Activated T-helper 1 cell treated with anti-CD3 and anti-CD28 coated beads, Interleukin-2, amount 50 U/mL, for 16 hours (primary cell): ENCODE measurements at places on chromosomes 12 and 14.

DNA sequence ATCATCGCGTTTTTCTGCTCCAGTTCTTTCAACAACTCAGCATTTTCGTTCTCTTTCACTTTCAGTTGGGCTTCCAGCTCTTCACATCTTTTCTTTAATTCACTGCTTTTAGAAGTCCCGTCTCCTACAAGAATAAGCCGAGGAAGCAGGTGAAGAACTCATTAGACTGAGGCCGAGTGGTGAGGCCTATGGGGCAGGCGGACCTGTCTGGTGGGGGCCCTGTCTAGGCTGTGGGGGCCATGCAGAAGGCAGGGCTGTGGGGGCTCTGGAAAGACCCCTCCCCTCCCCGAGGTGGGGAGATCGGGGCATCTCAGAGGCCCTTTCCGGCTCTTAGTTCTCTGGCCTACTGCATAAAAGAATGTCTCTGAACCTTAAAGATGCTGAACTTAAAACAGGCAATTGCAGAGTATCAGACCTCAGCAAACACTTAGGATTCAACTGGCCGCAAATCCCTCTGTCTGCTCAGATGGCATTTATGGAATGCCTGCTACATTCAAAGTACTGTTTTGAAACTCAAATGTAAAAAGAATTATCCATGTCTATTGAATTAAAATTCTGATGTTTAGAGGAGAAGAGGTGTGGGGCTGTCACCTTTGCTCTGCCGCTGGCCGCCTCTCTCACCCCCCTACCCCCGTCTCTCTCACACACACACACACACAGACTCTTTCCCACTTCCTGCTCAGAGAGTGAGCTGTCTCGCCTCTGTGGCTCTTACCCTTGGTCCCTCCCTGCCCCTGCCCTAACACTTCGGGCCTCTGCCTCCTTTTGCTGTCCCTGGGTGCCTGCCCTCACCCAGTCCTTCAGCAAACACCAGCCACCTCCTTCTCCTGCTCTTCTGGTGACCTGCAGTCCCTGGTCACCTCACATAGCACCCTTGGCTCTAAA, 34.7 kb downstream of the CCDC92 start:
- no peak for DNase-seq

DNA sequence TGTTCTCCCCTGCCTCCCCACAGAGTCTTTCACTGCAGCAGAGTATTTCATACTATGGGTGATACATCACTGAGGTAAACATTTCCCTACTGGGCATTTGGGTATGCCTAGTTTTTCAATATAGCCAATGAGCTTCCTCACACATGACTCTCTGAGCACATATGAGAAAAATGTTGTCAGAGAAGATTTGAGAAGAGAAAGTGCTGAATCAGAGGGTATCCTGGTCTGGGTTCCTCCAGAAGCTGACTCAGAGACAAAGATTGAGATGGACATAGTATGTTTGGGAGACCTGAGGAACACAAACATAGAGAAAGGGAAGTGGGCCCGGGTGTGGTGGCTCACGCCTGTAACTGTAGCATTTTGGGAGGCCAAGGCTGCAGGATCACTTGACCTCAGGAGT, 12.6 kb downstream of the SLC8B1 start:
- DNase-seq, result no peak

DNA sequence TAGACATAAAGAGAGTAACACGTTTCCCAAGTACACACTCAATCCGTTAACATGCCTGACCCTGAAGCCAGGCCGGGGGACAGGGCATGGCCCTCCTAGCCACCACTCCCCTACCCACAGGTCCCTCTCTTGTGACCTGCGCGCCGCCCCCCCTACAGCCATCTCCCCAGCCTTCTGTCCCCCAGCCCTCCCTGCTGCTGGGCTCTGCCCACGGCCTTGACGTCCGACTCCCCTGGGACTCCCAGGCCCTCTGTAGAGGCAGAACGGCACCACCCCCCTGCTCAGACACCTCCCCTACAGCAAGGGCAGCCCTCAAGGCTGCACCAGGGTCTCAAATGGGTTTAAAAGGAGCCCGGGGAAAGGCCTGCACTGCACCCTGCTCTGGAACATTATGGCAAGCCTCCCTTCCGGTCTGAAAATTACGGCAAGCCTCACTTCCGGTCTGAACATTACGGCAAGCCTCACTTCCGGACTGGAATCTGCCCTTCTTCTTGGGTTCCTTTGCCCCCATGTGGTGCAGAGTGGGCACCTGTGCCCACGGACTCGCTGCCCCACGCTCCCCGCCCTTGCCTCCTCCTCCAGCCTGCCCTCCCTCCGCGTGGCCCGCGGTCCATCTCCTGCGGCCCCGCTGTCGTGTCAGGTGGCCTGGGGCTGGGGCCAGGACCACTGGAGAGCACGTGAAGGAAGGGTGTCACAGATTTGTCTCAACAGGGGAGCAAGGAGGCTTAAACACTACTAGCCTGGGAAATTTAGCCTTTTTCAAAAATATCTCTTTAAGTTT, 77.6 kb downstream of the MOK start:
- no peak for DNase-seq

GRCh38 chr12:127360580-127360979, 906.4 kb upstream of the TMEM132C start:
- DNase-seq, result no peak

- no peak for DNase-seq
Measured at GRCh38 chr12:47850153-47851084, 30.7 kb upstream of the HDAC7 start.

- DNase-seq, result no peak
Measured at GRCh38 chr12:116074686-116075085, 202.8 kb downstream of the MED13L start.

GRCh38 chr12:92294676-92295440, 149.2 kb upstream of the BTG1 start:
- no peak for DNase-seq

DNA sequence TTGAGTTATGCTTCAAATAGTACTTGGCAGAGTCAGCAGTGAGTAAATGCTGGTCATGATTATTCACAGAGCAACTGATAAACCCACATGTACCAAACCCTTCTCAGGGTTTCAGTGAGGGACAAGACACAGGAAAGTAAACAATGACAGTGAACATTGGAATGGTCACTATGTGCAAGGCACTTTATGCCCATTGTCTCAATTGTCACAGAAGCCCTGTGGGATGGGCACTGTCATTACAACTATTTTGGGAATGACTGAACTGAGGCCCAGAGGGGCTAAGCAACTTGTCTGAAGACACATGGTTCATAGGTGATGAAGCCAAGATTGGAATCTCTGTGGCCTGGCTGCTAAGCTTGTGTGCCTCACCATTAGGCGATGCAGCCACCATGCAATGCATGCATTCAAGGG, 238.5 kb downstream of the RBM19 start:
- DNase-seq, result no peak

GRCh38 chr12:123971770-123972456, 718 bp downstream of the CCDC92 start:
- DNase-seq, result no peak

DNA sequence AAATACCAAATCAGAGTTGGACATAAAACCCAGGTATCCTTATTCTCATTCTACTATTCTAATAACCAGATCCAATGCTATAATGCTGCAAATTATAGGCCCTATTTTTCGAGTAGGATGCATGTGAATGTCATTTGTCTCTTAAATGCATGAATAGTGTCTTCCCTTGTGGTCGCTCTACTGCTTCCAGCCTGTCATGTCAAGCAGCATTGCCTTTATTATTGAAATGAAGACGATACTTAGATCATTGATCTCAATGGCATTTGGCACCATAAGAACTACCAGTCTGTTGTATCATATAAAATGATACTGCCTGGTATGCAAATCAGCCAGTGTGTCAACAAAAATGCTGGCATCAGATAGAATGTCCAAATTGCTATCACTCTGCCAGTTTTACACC, 649.1 kb downstream of the DIO2 start:
- no peak for DNase-seq

- DNase-seq, result no peak
Measured at GRCh38 chr12:164207-164606, 49.8 kb downstream of the SLC6A12 start.

- DNase-seq, result no peak
Measured at GRCh38 chr14:90837355-90837754, 21.1 kb upstream of the TTC7B start.

DNA sequence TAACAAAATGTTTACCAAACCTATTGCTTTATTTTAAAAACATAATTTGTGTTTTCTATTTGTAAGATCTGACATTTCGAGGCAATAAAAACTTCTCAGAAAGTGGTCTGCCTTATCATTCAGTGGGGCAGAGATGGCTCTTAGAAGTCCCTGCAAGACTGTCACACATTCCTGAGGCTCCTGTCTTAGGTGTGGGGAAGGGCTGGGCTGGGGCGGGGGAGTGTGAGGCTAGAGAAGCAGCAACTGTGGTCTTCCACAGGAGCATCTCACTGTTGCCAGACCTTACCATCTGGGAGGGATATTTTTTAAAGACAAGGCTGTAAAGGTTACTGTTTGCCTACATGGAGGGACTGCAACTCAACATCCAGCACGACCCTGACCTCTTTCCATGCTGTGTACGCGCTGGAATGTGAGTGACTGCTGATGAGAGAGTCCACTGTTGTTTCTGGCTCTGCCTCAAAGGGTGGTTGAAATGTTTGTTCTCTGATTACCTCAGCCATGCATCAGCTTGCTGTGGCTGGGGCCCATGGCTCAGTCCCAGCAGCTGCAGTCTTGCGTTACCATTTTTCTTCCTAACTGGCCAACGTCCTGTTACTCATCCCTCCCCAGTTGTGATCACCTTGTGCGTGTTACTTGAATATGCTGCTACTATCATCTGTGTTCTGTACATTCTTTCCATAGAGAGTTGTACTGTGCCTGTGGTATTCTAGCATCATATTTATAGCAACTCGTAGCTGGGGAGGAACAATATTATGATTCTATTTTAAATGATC, 12.4 kb downstream of the ERG28 start:
- DNase-seq, result no peak

DNA sequence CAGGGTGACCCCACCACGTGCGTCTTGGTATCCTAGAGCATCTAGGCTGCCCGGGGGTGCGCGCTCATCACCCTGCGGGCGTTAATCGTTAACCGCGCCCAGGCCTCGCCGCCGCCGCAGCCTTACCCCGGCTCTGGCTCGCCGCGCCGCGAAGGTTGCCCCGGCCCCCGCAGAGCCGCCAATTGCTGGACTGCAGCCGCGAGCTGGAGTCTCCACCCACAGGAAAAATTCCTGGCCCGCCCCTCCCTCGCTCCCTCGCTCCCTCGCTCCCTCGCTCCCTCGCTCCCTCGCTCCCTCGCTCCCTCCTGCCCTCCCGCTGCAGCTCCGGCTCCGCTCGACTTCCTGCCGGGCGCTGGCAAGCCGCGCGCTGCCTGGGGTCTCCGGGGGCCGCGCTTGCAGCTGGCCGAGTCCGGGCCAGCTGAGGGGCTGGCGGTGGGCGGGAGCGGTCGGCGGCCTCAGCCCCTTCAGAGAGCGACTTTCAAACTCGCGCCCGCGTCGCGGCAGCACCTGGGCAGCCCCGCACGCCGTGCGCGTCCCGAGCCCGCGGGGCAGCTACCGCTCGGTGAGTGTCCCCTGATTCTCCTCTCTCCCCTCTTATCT, at the start of gene PLEKHG3:
Gene PLEKHG3, plus strand, starts transcription at position 282 of the 600 bp plus-strand sequence. CDS start 23,208 bp downstream, outside the sequence.
- DNase-seq, result no peak

DNA sequence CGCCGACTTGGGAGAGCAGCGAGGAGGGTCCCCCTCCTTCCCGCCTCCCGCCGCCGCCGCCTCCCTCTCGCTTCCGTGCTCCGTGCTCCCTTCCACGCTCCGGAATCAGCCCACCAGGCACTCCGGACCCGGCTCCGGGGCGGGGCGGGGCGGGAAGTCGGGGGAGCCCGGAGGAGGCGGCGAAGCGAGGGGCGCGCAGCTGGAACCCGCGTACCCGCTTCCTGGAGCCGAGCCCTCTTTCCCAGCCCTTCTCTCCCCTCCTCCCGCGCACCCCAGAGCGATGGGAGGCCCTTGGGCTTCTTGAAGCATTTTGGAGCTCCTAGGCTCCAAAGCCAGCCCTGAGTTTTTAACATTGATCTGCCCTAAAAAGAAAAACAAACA, at the start of gene SYNDIG1L:
Gene SYNDIG1L, minus strand, starts transcription at position 9 of the 381 bp plus-strand sequence. CDS start 16,466 bp downstream, outside the sequence.
- DNase-seq, result no peak

DNA sequence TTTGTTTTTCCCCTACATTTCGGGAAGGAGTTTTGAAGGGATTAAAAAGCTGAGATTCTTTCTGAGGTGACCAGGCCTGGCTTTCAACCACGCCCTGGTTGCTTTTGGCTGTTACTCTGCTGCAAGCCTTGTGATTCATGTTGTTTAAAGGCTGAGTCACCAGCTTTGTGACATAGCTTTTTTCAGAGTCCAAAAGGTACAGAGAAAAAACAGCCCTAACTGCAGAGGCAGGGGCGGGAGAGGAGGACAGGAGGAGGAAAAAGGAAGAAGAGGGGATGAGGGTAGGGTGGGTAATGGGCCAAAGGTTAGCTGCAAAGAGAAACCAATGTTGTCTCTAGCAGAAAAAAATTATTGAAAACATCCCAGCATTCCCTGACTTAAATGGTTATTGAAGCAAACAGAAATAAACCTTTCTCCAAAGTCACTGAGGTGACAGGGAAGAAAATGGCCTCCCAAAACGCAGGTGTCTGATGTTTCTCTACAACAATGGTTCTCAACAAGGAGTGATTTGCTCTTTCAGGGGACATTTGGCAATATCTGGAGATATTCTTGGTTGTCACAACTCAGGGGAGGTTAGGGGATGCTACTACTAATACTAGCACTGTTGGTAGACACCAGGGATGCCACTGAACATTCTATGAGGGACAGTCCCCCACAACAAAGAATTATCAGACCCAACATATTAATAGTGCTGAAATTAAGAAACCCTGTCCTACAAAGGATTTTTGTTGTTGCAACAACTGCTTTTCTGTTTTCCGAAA, 2.1 kb upstream of the UBC start:
- DNase-seq, result no peak

DNA sequence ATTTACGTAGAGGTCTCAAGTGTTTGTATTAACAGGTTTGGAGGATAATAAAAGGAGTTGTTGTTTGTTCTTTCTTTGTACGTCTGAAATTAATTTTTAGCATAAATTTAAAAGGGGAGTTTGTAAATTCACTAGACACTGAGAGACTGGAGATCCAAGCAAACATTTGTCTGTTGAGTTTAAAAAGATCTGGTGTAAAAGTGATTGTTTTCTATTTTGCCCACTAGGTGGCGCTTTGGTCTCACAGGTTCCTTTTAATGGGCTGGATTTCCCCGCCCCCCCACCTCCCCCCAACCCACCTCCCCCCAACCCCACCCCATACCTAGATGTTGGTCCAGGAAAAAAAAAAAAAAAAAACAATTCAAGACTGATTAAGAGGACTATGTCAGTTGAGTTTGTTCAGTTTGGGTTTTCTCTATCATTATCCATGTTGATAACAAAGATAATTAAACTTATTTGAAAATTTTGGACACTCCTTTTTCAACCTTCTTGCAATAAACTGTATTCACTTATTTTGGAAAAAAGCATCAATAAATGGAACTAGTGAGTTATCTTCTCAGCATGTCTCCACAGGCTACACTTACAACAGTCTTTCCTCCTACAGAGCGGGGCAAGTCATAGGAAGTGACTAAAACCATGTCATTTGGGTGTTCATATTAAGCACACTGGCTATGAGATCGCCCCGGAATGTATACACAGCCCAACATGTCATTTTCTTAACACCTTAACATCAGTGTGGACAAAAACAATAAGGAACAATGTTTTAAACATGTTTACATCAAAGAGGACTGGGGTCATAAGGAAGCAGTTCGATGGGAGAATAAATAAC, 841.1 kb downstream of the NRXN3 start:
- no peak for DNase-seq
